ENCODE measurements at places on chromosomes 4 and X.

DNA sequence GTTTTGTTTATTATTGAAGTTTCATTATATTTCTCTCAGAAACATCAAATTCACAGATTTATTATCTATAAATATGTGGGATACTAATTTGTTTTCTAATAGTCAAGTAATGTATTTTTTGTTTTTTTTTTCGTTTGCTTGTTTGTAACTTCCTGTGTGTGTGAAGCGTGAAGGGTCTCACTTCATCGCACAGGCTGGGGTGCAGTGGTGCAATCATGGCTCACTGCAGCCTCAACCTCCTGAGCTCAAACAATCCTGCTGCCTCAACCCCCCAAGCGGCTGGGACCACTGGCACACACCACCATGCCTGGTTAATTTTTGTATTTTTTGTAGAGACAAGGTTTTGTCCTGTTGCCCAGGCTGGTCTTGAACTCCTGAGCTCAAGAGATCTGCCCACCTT, 55.1 kb downstream of the SH3RF1 start:
- no peak for DNase-seq

DNA sequence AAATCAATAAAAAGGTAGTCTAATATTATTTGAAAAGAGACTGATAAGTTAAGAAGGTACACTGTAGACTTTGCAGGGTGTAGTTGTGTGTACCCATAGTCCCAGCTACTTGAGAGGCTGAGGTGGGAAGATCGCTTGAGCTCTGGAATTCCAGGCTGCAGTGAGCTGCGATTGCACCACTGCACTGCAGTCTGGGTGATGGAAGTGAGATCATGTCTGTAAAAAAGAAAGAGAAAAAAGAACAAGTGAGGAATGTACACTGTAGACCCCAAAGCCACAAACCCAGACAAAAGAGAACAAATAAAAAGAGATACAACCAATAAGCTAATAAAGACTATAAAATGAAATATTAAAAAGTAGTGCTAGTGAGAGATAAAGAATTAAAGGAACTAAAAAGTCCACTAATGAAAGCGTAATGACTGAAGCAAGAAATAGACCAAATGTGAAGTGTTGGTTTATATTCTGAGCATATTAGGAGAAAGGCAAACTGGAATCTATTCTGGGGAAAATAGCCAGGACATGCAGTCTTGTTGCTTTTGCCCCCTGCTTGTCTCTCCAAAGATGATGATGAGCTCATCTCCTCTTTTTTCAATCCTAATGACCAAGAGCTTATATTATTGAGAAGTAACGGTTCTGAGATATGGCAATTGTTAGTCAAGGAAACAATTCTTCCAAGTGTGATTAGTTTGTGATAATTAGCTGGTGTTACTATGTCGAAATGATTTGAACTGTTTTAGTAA, 19.1 kb downstream of the GSX2 start:
- no peak for DNase-seq

GRCh38 chrX:40177489-40177888, 79.7 kb upstream of the BCOR start:
- no peak for DNase-seq

- no peak for DNase-seq
Measured at GRCh38 chr4:56790691-56791091, 30.8 kb downstream of the SPINK2 start.

DNA sequence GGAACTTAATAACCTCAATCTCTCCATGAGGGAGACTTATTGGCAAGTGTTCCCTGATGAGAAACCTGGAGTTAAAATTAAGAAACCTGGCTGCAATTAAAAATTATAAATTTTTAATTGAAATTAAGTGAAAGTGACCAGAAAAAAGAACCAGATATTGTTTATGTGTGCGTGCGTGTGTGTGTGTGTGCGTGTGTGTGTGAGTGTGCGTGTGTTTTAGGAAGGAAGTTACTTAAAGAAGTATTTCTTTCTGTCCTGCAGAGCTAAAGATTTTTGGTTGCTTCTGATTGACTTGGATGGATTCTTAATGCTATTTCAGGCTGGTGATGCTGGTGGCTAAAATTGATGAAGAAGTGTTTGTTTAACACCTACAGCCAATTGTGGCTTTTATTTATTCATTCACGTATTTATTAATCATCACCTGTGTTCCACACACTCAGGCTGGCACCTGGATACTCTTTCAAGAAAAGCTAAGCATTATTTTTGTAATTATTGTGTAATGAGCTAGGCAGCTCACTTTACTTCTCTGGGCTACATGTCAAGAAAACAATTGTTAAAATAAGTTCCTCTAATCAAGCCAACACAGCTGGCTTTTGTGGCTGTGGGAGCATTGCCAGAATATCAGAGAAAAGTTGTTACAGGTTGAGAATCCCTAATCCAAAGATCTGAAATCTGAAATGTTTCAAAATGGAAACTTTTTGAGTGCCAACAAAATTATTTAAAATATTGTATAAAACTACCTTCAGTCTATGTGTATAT, 68.5 kb downstream of the CEP44 start:
- DNase-seq: no peak

GRCh38 chrX:56253832-56254703, 21.9 kb downstream of the KLF8 start:
- no peak for DNase-seq

All from heart left ventricle (tissue), 16 donors.